ENCODE measurements at places on chromosomes 16 and 17. TPM values are rescaled to one million over a fixed set of nuclear protein-coding genes. Genes with fewer than 3 reads are reported as not detected.

DNA sequence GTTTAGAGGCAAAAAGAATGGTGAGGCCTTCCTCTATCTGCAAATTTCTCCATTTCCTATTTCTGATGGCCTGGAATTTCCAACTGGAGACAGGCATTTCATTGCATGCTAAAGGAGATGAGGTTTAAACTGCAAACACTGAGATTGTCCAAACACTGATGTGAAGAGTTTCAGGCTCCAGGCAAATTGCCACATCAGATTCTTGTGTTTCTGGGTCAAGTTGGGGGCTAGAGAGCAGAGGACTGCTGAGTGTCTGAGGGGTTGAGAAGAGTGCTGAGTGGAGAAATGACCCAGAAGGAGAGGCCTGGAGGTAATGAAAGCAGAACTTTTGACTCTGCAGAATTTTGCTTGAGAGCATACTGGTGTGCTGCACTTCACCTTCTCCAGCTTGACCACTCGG, 216.7 kb upstream of the MPHOSPH6 start:
- no peak for DNase-seq

GRCh38 chr16:83533193-83533592, 274.6 kb upstream of the HSBP1 start:
- peak; percentile 93 for DNase-seq

- DNase-seq, result no peak
Observed at GRCh38 chr16:87216841-87217275, 100.3 kb downstream of the C16orf95 start.

- DNase-seq, result peak; percentile 55
Observed at GRCh38 chr17:16521070-16521727, 29.2 kb upstream of the LRRC75A start.

- DNase-seq, result peak; percentile 10
Observed at GRCh38 chr17:4631836-4632580, 9.5 kb downstream of the ALOX15 start.

DNA sequence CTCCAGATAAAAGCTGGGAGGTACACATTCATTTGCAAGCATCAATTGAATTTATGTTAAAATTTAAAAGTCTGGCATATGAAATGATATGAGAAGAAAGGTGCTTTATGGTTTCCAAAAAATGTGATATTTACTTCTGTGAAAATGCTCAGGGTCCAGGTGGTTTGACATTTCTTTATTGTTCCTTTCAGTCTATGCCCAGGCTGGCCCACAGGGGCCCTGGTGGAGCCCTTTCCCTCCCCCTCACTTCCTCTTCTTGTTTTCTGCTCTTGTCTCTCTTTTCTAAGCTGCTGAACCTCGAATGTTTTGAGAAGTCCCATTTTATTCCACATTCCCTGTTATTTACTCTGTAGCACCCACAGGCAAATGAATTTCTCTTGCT, 127.8 kb downstream of the HS3ST3B1 start:
- no peak for DNase-seq

DNA sequence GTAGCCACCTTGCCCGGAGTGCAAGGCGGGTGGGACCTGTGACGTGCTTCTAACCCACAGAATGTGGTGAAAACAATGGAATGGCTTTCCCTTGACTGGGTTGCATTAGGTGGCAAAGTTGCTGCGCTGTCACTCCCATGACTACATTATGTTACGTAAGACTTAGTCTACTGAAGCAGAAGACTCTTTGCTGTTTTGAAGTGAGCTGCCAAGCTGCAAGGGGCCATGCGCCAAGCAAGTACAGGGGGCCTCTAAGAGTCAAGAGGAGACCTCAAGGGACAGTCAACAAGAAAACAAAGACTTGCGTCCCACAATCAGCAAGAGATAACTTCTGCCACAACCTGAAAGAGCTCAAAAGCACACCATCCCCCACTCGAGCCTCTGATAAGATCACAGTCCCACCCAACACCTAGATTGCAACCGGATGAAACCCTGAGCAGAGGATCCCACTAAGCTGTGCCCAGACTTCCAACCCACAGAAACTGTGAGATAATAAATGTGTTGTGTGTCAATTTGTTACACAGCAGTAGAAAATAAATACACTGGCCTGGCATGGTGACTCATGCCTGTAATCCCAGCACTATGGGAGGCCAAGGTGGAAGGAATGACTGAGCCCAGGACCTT, 16.5 kb downstream of the ANKRD11 start:
- peak; percentile 53 for DNase-seq

- no peak for DNase-seq
Observed at GRCh38 chr17:79261355-79262072, 186.9 kb downstream of the ENGASE start.

DNA sequence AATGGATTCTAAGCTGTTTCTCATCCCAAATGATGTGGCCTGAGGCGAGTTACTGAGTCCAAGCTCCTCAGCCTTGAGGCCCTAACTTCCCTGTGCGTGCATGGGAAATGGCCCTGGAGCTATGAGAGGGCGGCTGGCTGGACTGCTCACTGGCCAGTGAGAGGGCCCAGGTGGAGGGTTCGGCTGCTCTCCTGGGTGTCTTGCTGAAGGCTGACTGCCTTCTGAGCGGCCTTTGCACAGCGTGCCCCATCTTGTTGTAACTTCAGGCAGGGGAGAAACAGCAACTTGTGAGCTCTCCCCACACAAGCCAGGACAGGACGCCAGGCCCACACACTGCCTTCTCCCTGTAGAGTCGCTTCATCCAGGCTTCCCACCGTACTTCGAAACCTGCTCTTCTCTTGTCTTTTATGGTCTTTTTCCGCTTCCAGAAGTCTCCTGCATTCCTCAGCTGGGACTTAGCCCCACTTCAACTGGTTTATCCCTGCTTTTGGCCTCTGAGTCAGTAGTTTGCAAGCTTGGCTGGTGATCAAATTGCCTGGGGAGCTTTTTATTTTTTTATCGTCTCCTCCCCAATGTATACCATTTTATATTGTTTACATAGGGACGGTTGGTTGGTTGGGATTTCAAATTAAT, 13.3 kb downstream of the CDH3 start:
- peak; percentile 87 for DNase-seq

The FAM222B gene
- total RNA-seq, result 4.4 TPM
